ENCODE measurements at places on chromosomes 2 and 18.
A peak's percentile ranks its signal among the peaks of the same experiment; 100 is the strongest.

GRCh38 chr2:139031722-139032121 lies 251.5 kb upstream of the NXPH2 start:
- no peak for DNase-seq

- DNase-seq = no peak
Observed at GRCh38 chr2:184734338-184734737, 136.0 kb downstream of the ZNF804A start.

DNA sequence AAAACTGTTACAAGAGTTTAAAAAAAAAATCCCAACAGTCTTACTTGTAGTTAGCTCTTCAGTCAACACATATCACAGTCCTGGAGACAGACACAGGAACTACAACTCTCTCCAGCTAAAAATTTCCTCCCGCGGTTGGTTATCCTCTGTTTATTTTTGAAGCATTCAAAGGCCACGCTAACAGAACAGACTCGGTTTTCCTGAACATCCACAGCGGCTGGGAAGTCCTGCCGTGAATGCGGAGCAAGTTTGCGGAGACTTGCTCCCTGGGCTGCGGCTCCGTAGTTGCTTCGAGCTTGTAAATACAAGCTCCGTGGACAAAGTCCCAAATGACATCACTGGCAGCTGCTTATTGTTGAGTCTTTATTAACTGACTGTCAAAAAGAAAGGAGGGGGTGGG lies at the start of gene NCKAP5:
Gene NCKAP5 (minus strand): TSS at position 292 of the 400 bp plus-strand sequence. CDS start 50,937 bp downstream, outside the sequence.
- DNase-seq = no peak

- DNase-seq = no peak
Observed at GRCh38 chr2:8656160-8656641, 25.7 kb upstream of the ID2 start.

DNA sequence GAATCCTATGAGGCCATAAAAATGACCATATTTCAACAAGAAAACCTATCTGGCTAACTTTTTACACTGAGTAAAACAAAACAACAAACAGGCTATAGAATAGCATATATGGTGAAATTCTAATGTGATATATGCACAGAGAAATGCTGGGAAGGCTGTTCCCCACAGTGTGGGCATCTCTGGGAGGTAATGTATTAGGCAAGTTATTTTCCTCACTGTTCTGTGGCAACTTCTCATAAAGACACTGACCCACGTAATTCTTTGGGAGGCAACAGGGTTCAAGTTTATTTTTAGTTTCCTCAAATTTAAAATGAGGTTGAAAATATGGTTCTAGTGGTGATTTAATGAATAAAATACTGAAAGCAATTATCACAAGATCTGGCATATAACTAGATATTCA lies 46.7 kb downstream of the RNU4ATAC start:
- no peak for DNase-seq

GRCh38 chr2:141522048-141522447 lies 608.8 kb downstream of the LRP1B start:
- no peak for DNase-seq

- DNase-seq = no peak
Observed at GRCh38 chr2:157260533-157261198, 3.2 kb downstream of the GALNT5 start.

DNA sequence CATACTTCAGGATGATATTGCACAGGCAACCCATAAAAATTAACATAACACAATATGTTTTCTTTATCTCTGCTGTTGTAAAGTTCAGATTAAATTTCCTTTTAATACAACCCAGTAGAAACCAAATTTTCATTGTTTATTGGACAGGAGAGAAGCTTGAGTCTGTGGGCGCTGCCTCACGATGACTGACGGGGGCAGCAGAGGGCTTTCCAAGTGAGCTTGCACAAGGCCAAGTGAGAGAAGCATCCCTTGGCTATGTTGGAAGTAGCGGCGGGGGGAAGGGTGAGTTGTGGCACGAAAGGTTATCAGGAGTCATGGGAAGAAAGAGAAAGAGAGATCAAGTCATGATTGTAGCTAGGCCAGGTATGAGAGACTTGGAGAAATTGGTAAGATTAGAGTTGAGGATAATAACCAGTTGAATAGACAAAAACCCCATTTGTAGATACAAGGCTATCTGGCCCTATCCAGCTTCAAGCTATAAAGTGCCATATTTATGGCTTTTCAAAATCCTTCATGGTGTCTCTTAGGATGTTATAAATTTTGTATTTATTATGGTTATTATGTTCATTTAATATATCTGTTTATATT lies 413.7 kb upstream of the FAM98A start:
- no peak for DNase-seq

DNA sequence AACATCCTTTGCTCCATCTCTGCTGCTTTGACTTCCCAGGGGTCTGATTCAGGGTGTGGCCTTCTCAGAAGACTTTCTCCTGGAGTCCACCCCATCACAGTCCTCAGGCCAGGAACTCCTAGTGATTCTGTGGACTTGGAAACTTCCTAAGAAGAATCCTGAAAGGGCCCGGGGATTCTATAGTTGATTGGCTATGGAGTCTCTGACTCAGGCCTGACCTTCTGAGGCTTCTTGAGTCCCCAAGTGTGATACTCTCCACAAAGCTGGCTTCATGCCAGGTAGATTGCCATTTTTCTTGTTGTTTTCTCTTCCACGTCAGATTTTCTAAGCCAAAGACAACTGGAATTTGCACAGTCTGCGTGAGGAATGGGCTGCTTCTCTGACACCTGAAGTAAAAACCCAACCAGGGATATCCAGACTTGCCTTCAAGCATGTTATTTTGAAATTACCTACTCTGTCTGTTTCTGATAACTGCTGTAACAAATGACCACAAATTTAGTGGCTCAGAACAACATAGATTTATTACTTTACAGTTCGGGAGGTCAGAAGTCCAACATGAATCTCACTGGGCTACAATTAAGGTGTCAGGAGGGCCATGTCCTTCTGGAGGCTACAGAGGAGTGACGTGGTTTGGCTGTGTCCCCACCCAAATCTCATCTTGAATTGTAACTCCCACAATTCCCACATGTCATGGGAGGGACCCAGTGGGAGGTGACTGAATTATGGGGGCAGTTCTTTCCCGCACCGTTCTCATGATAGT lies 69.3 kb downstream of the ALPK2 start:
- DNase-seq = no peak

GRCh38 chr2:31413862-31414550 lies 536 bp downstream of the XDH start:
- no peak for DNase-seq

DNA sequence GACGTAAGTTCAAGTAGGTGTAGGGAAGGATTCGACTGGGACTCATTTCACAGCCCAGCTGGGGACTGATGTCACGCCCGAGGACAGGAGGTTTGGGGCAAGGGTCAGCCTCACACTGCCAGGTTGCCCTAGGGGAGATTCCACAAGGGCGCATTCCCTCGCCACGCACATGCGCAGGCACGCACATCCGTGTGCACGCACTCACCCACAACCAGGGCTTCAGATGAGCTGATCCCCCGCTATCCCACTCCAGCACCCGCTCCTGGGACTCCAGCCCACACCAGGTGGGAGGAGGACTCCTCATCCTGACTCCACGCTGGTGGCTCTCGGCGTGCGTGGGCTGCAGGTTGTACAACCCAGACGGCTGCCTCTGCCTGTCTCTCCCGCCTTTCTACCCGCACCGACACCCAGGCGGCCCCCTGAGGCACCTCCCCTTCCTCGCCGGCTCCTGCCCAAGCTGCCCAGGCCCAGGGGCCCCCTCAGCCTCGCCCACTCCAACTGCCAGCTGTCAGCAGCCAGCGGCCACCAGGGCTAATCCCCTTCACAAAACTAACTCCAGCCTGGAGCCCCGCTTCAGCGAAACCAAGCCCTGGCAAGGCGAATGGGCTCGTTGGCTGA lies 47.8 kb upstream of the FOSL2 start:
- no peak for DNase-seq

GRCh38 chr2:133941666-133942065 lies 312.2 kb upstream of the MGAT5 start:
- DNase-seq = no peak

DNA sequence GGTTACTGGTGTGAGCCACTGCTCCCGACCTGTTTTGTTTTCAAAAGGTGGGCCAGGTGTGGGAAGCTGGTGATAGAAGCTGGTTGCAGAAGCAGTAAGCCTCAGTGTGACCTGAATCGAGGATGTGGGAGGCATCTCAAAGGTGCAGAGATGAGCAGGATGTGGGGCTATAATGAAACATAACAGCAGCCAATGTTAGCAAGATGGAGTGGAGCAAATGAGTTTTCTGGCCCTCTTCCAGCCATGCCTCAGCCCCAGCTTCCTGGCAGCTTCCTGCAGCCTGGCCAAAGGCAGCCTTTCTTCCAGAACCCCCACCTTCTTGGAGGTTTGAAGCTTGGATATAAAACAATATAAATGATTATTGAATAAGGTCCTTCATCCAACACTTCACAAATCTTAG lies 184.8 kb downstream of the NCK2 start:
- DNase-seq = no peak

DNA sequence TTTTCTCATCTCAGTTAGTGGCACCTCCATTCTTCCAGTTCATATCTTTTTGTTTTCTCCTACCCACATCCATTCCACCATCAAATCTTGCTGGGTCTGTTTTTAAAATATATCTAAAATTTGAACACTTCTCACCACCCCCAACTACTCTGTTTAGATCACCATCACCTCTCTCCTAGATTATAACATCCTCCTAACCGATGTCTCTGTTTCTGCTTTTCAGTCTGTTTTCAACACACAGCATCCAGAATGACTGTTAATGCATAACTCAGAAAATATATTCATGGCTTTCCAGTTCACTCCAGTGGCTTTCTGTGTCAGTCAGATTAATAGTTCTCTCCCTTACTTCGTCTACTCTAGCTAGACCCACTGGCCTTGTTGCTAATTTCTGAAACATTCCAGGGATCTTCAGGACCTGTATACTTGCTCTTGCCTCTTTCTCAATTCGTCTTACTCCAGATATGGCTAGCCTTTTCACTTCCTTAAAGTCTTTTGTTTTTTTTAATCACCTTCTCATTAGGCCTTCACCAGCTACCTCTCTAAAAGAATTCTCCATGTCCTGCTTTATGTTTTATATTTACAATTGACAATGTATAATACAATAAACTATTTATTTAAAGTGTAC lies 105.3 kb downstream of the COMMD1 start:
- no peak for DNase-seq

- no peak for DNase-seq
Observed at GRCh38 chr2:109356324-109357035, 227.5 kb downstream of the SH3RF3 start.

- no peak for DNase-seq
Observed at GRCh38 chr2:191481305-191482070, 196.4 kb upstream of the NABP1 start.

- no peak for DNase-seq
Observed at GRCh38 chr2:137467246-137467862, 496.9 kb upstream of the HNMT start.

DNA sequence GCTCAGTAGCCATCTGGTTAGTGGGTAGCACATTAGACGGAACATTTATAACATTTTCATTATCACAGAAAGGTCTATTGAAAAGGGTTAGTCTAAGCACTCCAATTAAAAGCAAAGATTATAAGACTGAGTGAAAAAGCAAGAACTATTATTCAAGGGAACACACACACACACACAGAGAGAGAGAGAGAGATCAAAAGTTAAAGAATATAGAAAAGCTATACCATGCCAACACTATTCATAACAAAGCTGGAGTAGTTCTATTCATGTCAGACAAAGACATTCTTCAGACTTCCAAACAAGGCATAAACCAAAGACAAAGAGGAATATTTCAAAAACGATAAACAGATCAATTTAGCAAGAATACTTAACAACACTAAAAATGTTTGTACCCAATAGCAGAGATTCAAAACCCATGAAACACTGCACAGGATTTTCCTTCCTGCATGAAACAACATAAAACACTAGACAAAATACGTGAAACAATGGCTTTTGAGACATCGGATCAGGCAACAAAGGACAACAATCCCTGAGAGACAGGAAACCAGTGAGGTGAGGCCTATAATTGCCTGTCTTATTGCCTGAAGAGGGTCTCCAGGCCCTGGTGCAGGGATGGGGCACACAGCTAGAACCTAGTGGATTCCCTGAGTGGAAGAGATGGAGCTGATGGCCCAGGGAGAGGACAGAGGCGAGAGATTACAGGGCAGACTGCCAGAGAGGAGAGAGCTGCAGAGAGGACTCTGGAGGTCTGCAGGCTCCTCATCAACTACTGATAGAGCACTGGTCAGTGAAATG lies 83.6 kb upstream of the NPAS2 start:
- no peak for DNase-seq

- DNase-seq = peak; percentile 78
Observed at GRCh38 chr2:26846334-26847306, 1.3 kb upstream of the DPYSL5 start.

DNA sequence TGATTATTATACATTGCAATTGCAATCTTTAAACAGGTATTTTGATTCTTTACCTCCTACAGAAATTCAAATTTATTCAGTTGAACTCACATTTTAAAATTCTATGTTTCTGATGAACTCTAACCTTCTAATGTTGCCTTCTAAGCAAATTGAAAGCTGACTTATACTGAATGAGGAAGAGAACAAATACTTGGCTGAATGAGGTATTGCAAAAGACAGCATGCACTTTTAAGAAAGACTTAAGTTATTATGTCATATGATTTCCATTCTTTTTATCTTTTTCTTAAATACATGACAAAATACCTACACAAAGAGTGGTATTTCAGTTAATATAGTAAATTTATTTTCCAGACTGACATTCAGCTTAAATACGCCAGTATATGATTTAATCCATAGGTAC lies 64.7 kb downstream of the FAM228A start:
- no peak for DNase-seq

- no peak for DNase-seq
Observed at GRCh38 chr2:38170067-38170466, 94.1 kb upstream of the CYP1B1 start.

DNA sequence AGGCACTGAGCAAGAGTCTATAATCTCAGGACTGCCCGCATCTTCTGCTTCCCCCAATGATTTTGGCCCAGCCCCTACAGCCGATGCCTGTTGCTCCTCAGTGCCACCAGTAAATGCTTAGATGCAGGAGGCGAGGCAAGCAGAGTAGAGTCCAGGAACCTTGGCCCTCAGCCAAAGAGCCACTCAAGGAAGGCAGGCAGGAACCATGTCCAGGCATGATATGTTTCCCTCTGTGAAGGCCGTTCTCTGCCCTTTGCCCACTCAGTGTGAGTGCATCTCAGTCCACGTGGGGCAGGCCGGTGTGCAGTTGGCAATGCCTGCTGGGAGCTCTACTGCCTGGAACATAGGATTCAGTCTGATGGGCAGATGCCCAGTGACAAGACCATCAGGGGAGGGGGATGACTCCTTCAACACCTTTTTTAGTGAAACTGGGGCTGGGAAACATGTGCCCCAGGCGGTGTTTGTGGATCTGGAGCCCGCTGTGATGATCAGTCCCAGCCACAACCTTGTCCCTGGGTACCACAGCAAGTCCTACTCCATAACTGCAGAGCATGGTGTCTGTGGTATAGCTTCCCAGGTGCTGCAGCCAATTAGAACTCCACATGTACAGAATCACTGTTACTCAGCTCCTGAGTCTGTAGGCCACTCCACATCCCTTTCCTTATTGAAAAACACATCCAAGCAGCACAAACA lies 9.7 kb upstream of the DNAJB2 start:
- DNase-seq = peak; percentile 14

DNA sequence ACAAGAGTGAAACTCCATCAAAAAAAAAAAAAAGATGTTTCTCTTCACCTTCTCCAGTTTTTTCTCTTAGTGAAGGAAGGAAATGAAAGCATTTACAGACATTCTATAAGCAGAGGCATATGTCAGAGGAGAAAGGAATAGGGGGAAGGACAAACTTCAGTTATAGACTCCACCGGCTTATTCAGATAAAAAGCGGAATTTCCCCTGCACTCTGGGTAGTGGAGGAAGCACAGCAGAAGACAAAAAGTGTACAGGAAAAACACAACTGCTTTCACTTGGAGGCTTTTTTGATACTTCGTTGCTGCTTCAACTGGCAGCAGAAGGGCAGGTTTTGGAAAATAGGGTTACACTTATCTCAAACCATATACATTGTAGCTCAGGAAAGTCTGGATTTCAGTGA lies 3.2 kb upstream of the MGAT4A start:
- no peak for DNase-seq
